Stimulated activated naive CD8-positive, alpha-beta T cell treated with anti-CD3 and anti-CD28 coated beads, Interleukin-15, amount 100 ng/mL, for 72 hours (primary cell): ENCODE measurements at places on chromosomes 12 and 14.

DNA sequence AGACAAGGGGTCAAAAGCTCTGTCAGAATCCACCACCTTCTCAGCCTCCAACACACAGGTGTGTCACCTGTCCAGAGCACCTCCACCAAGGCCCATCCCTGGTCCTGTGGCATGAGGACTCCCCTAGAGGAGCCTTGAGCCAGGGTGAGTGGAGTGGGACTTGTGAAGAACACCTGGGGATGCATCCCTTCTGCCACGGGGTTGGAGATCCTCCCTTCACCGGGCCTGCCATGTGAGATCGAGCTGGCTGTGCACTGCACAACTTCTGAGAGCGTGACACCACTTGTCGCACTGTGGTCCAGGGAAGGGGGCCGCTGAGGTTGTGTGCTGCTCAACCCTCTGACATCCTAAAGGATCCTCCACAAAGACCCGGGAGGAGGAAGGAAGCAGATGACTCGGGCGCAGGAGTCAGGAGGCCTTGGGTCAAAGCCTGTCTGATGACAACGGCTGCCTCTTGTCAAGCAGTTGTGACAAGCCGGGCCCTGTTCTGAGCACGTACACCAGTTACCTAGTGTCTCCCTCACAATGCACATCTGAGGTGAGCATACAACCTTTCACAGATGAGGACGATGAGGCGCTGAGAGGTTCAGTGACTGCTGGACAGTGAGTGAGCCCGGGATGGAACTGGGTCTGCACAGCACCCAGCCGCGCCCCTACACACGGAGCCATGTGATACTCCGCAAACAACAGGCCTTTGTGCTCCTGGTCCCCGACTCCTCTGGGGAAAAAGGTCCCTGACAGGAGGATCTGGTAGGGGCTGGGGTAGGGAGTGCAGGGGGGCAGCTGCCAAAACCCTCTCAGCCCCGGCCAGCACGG is 35.6 kb downstream of the CHGA start:
- no peak for DNase-seq

DNA sequence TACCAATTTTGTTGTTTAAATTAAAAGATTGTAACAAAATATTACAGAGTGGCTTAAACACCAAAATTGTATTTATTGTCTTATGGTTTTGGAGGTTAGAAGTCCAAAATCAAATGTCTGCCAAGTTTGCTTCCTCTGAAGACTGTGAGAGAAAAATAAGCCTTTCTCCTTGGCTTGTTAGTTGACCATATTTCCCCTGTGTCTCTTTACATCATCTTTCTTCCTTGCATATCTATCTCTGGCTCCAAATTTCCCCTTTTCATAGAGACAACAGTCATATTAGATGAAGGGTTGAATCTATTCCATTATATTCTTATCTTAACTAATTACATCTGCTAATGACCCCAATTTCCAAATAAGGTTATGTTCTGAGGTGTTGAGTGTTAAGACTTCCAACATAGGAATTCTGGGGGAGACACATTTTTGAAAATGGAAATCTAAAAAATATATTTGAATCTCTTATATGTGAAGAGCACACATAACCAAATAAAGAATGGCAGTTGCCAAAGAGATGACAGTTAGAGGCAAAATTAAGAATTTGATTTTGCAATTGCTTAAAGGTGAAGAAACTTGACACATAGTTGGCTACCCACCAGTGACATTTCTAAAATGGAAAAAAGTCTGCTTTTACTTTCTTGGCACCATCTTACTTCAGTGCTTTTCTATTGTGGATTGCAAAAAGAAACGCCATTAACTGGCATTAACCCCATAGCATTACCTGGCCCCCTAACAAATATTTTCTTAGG is 407.2 kb downstream of the FSCB start:
- no peak for DNase-seq

- no peak for DNase-seq
These were observed 178.0 kb upstream of the CAND1 start for GRCh38 chr12:67091204-67091603.

DNA sequence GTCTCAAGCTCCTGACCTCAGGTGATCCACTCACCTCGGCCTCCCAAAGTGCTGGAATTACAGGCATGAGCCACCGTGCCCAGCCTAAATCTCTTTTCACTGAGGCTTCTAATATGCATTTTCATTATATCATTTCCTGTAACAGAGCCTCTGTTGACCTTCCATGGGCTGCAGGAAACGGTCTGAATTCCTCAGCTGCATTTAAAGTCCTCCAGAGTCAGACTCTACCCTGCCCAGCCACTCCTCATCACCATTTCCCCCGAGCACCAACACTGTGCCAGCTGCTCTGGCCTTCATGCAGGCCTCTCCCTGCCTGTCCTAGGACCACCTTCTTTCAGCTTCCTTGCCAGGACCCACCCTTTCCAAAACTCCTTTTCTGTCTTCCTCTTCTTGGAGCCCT is 9.8 kb upstream of the NFKBIA start:
- DNase-seq, result no peak

GRCh38 chr14:96117960-96118359 is 78.8 kb downstream of the C14orf132 start:
- no peak for DNase-seq

DNA sequence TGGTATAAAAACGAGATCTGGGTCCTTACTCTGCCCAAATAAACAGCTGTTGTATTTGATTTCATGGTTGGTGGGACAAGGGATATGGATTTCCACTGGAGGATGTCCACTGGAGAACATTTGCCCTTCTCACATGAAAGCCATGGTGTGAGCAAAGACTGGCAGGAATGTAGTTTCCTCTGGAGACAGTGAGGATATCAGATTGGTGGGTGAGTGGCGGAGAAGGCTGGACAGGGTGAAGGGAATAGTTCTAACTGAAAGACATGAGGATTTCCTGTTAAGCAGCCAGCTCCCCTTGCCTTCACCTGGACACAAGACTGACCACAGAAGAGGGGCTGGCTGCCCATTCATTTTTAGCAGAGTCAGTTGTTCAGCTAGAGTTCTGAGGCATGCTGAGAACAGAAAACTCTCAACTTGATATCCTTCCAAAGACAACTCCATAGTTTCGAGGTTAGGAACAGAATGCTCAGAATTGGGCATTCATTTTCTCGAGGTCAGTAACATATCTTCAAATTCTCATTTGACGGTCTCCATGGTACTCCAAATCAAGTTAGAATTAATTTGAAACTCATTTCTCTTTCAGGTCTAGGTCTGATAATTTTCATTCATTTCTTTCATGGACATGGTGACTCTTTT is 365.7 kb downstream of the LRIG3 start:
- DNase-seq, result no peak

DNA sequence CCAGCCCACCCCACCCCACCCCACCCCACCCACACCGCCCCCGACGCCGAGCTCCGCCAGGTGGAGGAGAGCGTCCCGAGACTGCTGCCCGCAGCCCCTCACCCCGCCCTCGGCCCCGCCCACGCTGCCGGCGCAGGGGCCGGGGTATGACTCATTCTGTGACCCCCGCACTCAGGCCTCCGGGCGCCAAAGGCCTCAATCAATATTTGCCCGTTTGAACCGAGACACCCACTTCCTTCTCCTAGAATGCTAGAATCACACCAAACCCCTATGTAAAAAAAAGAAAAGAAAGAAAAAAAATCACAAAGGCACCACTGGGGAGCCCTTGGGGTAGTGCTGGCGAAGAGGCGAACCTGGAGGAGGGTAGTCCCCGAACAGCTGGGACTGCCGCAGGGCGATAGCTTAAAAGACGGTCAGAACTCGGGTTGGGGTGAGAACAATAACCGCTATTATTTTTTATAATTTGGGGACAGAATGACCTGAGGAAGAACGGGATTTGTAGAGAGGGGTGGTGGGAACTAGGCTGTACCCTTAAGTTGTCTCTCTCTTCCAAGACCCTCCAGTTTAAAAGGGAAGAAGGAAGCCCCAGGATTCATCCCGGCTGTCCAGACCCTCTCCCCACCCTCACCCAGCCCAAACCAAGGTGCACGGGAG is 894 bp downstream of the KRT8 start:
- peak; percentile 45 for DNase-seq

DNA sequence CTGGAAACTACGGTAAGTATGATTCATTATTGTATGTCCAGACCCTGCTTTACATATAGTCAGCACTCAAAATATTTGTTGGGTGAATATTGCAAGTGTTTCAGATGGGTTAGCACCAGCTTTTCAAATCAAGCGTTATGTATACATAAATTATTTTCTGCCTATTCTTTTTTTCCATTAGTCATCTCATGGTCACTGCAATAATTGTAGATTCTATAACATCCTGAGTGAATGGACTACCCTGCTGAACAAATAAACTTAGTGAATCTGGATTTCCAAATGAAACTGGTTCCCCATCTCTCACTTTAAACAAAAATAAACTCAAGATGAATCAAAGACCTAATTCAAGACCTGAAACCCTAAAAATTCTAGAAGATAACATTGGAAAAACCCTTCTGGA is 152.3 kb downstream of the DIO2 start:
- no peak for DNase-seq

- no peak for DNase-seq
These were observed 474.6 kb downstream of the ETNK1 start for GRCh38 chr12:23099604-23100003.

DNA sequence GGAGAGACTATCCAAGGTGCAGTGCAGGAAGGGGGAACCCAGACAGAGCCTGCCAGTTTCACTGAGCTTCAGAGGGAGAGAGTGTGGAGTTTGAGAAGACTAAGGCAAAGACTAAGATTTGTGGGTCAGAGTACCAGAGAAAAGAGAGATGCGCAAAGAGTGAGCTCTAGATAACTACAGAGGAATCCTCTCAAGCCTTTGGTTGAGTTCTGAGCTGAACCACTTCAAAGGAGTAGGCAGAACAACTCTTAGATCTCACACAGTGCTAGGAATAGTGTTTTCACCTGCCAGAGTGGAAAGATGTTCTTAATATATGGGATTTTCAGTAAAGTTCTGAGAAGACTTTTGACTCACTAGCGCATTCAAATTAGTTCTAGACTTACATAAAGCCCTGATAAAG is 10.7 kb upstream of the M6PR start:
- no peak for DNase-seq

DNA sequence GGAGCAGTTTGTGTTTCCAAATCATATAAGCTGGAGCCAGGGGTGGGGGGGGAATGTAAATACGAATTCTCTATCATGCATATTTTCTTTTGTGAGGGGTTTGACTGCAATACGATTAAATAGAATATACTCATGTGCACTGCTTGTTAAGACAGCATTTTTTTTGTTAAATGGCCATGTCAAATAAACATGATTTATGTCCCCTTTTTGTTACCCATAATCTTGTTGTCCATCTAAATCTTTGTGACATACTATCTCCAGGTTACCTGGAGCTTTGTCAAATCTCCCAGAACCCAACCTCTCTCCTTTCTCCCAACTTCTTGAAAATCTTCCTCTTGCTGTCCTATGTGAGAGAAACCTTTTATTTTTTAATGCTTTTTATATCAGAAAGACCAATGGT is 233.1 kb downstream of the SLC25A21 start:
- DNase-seq, result no peak

GRCh38 chr12:48119834-48120195 is 651 bp downstream of the PFKM start:
- DNase-seq, result no peak

GRCh38 chr12:68866950-68867349 is 59.0 kb downstream of the MDM2 start:
- no peak for DNase-seq

- no peak for DNase-seq
These were observed 153.4 kb upstream of the PELI2 start for GRCh38 chr14:55964821-55965220.

DNA sequence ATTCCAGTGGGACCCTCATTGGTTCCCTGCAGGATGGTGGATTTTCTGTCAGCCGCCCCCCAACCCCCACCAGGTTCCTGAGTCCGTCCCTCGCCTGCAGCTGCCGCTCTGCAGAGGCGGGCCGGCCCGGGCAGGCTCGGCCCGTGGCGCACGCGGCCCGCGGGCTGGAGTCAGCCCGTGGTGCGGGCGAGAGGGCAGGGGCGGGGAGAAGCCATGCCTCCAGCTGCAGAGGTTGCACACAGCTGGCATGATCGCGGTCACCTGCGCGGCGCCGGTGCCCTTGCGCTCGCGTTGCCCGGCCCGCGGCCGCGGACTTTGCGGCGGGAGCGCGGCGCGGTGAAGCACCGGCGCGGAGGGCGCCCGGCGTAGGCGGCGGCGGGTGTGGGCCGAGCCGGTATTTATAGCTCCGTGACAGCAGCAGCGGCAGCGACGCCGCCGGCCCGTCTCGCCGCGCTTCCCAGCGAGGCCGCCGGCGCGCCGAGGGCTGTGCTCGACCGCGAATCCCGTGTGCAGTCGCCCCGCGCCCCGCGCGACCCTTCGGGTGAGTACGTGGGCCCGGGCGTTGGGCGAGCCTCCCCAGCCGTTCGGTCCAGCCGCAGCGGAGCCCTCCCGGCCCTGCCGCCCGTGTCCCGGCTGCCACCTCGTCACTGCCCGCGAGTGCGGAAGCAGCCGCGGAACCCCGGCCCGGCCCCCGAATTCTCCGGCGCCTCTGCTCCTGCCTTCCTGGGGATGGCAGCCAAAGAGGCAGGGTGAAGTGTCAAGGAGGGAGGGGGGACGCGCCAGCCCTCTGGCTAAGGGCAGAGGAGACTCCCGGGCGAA is at the start of gene TMEM117:
TMEM117 (plus strand) TSS at position 426 of the 819 bp plus-strand sequence.
- peak; percentile 60 for DNase-seq

- no peak for DNase-seq
These were observed 46.3 kb upstream of the BCL11B start for GRCh38 chr14:99318091-99318958.

DNA sequence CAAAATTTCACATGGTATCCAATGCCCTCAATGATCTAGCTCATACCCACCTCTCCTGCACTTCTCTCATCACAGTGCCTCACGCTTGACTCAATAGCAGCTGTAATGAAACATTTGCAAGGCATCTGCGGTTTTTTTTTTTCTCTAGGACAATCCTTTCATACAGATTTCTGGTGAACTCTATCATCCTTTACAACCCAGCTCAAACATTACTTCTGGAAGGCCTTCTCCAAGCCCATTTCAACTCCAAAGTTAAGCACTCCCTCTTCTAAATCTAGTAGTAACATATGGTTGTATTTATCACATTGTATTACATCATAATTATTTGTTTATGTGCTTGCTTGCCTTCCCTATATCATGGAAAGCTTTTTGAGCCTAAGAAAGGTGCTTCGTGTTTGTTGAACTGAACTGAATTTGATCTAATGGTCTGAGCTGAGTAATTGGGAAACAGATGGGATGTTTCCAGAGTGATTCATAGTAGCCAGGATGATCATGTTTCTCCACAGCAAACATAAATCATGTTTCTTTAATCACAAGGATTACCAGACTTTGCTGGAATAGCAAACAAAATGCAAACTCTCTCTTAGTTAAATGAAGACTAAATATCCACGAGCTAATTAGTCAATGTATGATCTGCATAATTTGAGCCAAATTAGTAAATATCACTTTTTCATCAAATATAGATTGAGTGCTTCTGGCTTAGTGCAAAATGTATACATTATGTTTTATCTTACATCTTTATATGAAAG is 14.3 kb downstream of the CFL2 start:
- no peak for DNase-seq

GRCh38 chr14:39673270-39673711 is 241.1 kb upstream of the FBXO33 start:
- no peak for DNase-seq

GRCh38 chr14:75244121-75244520 is 34.5 kb upstream of the FOS start:
- no peak for DNase-seq

GRCh38 chr12:81084811-81085350 is 7.0 kb downstream of the ACSS3 start:
- DNase-seq, result no peak
